Prostate gland (tissue), 2 donors: ENCODE measurements at places on chromosomes 2 and 18.

DNA sequence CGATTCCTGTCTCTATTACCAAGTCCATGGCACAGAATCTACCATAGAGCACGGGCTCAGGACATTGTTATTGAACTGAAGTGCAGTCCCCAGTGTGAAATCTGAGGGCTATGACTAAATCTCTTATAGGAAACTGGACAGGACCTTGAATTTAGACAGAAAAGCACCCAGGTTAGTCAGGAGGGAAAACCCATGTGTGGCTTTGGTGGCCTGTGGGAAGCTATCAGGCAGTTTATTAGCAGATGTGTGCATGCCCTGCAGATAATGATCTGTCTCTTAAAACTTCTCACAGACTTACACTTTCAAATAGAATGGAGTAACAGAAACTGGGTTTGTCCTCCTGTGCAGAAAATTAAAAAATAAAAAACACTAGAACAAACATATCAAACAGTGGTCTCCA is 610.0 kb upstream of the RAB6C start:
- no peak for DNase-seq

DNA sequence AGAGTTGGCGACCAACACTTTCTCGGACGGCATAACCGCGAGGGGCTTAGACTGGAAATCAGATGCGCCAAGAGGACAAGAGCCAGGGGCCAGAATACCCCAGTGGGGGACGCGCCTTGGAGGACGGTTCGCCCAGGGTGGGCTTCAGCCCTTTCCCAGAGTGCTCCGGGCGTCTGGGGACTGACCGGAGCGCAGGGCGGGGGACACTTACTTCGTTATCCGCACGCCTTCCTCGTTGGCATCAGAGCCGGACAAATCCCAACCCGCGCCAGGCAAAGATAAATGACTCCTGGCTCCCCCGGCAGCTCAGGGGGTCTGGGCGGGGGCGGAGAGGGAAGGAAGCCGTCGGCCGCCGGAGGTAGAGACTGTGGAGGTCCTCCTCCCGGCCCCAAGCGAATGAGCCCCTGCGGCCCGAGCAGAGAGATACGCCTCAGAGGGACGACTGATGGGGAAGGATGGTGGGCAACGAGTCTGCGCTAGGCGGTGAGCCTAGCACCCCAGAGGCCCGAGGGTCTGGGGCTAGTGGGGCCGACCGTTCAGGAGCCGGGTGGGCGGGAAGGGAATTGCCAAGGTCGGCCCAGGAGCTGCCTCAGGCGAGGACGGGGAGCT is 4.7 kb upstream of the SATB2 start:
- no peak for DNase-seq

DNA sequence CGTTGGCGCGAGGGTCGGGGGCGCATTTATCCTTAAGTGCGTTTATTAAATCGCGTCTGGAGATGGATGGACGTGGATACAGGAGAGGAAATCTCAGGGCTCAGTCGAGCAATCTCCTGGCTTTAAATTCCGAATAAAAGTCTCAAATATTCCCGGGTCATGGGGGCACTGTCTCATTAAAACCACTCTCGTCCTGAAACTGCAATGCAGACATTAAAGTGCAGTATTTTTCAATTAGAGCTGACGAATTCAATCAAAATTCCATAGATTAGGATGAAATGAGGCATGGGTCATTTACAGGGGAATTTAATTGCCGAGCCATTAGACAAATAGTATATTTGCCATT is 10.7 kb upstream of the GBX2 start:
- DNase-seq: no peak

DNA sequence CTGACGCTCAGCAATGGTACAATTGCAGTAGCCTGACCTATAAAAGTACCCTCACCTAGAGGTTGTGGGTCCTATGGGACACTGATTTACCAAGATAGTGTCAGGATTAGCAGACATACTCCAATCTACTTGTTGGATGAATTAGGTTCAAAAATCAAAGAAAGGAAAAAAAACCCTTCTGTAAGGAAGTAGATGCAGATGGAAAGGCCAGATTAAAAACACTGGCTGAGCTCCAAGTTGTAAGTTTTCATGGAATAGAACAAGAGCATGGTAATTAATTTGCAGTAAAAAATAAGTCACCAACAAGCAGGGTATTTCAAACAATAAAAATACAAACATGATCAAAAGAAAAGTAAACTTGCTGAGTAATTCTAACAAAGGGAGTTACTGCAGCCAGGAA is 26.4 kb downstream of the IDH1 start:
- no peak for DNase-seq

GRCh38 chr2:142100139-142100873 is 30.5 kb downstream of the LRP1B start:
- no peak for DNase-seq

- no peak for DNase-seq
Measured at GRCh38 chr2:19818543-19818942, 83.2 kb downstream of the TTC32 start.

GRCh38 chr2:190540048-190540447 is 5.5 kb upstream of the NEMP2 start:
- no peak for DNase-seq

DNA sequence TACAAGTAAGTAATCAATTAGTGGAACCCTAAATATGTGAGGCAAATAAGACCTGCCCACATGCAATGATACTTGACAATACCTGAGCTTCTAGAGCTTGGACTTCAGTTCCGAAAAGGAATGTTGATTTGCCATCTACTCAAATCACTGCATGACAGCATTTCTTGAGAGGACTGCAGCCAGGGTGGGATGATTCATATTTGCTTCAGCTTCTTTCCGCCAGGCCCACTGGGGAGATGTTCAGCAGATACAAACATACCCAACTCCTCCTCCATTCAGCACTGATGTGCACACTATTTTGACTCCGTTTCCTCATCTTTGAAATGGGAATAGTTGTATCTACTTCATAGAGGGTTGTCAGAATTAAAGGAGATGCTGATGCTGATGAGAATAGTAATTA is 28.8 kb upstream of the TMEM177 start:
- DNase-seq: no peak

DNA sequence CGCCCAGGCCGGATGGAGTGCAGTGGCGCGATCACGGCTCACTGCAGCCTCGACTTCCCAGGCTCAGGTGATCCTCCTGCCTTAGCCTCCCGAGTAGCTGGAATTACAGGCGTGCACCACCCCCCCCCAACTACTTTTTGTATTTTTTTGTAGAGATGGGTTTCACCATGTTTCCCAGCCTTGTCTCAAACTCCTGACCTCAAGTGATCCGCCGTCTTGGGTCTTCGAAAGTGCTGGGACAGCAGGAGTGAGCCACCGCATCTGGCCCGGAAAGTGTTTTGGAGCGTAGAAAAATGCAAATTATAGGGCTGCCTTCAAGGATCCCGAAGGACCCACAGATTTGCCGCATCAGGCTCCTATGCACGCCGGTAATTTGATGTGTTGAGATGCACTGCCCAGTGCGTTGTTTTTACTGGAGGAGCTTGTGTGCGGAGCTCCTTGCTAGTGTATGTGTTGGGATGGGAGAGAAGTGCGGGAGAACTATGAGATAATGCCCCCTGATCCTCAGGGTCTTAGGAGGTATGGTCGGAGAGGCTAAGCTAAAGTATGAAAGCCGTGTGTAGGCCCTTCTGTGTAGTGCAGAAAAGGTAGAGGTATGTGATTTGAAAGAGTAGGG is 1.2 kb upstream of the CLASP1 start:
- no peak for DNase-seq

DNA sequence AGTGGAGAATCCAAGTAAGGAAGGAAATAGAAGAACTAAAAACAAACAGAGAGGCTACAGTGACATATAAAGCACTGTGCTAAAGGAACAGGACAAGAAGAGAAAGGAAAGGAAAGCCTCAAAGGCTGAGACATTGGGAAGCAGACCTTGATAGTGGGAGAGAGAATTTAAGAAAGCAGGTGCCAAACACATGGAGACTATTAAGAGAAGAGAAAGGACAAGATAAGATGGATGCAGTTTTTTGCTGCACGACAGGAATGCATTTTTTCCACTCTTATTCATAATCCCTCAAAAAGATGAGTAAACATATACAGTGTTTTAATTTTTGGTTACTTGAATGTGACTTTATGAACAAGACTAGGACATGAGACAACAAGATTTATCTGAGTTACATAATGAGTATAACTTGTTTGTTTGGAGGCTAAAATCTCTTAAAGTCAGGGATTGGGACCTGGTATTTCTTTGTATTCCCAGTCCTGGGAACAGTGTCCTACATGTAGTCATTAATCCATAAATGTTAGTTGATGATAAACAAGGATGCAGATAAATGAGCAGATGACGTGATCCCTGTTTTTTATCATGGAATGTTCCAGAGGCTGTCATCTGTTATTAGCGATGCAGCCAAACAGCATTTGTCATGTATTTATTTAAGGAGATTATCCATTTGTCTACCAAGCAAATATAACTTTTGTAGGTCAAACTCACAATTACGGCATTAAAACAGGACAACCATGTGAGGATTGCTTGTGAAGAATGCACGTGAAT is 141.7 kb downstream of the DNER start:
- DNase-seq: no peak

DNA sequence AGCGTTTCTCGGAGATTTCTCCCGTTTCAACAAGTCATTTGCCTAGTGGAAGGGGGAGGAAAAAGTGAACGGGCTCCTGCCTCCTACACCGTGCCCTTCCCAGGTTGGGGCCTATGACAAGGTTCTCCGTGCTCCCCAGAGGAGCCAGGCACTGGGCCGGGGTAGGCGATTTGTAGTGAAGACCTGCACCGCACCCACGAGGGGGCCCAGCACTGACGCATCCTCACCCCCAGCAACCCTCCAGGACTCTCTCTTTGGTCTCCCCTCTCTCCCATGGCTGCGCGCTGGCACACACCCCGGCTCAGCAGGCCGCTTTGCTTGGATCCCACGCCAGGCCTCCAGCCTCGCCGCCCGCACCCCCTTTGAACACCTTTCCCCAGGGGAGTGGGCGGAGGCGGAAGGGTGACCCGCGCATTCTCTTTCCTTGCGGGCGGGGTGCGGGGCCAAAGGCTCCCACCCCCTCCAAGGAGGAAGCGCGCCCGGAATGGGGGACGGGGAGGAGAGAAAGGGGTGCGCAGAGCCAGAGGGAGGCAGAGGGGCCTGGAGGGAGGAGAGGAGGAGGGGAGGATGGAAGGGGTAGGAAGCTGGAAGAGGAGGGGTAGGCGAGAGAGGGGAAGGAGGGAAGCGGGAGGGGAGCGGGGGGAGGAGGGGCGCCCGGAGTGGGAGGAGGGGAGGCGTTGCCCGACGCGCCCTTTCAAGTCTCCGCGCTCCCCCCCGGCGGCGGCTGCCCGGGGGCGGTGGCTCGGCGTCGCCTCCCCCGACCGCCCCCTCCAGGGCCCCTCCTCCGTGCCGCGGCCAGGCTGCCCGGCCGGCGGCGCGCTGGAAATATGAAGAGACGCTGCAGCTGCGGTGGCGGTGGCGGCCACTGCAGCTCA is at the start of gene APCDD1:
APCDD1 (plus strand) TSS at position 830 of the 875 bp plus-strand sequence. CDS start 347 bp downstream, outside the sequence.
- peak; percentile 70 for DNase-seq

- peak; percentile 78 for DNase-seq
Measured at GRCh38 chr2:99559075-99559662, 69.4 kb upstream of the REV1 start.

DNA sequence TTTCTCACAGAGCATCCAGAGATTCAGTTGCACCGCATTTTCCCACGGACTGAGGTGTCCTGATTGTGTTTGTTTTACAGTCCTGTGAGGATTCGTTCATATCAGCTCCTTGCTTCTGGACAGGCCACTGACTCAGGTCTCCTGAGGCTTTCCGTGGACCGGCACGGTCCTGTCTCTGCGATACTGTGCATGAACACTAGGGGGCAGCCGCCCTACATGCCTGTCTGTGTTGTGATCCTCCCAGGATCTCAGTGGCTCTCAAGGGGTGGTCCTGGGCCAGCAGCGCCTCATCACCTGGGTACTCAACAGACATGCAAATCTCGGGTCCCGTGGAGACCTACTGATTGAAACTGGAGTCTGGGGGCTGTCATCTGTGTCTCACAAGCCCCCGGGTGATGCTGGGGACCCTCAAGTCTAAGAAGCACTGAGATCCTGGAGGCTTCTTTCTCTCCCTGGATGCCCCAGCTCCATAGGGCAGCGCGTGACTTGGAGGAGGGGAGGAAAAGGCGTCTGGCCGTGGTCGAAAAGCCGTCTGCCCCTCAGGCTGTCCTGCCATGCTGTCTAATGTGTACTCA is 28.9 kb downstream of the IL1R2 start:
- DNase-seq: peak; percentile 85

GRCh38 chr2:119476301-119477112 is 44.9 kb downstream of the TMEM37 start:
- DNase-seq: peak; percentile 17

DNA sequence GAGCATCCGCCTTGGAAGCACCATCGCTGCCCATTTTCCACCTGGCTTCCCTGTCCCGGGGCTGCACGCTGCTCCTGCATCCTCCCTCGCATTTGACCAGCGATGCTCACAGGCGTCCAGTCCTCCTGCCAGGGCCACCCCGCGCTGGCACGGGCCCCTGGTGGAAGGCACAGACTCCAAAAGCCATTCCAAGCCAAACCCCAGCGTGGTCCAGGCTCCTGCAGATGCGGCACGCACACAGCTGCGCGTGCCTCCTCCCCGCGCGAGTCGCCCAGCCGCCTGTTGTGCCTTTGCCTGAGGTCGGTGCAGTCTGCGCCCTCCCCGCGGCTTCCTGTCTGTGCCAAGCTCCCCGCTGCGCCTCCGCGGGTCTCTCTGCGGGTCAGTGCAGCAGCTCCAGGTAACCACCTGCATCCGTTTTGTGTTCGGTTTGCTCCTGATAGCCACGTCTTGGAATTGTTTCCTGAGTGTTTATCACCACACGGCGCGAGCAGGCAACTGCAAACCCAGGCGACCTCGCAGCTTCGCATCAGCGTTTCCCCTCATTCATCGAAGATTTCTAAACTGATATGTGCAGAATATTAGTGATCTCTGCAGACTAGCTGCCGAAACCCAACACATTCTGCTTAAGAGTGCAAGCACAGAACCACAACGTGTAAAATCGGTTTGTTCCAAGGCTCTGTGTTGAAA is 65.2 kb upstream of the SALL3 start:
- DNase-seq: no peak

DNA sequence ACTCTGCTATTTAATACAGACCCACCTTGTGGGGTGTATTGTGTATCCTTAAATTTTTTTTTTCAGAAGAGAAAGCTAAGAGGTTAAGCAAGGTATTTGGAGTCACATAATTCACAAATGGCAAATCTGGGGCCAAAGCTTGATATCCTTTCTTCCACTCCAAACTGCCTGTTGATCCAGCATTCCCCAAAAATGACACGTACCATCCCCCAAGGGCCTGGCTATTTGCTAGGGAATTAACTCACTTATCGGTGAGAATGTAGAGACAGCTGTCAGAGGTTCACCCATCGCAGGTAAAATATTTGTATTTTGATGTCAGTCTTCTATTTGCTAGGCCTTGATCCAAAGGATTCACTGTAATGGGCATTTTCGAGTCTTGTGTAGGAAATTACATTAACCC is 103.6 kb upstream of the FZD7 start:
- no peak for DNase-seq

DNA sequence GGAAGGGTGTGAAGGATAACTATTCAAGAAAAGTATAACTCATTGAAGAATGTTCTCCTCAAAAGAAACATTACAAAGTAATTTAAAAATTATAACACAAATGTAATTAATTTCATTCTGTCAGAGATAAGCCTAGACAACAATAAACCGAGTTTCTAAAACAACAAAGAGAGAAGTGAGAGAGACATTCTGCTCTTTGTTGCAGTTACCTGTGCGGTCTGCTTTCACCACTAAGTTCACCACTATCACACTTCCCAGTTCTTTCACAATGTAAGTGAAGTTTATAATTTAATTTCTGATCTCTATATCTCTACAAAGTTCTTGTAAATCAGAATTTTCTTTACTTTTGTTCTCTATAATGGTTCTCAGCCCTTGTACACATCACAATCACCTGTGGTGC is 76.3 kb upstream of the FRZB start:
- DNase-seq: no peak

GRCh38 chr2:36329251-36329650 is 26.3 kb upstream of the CRIM1 start:
- DNase-seq: no peak

GRCh38 chr2:42853549-42854206 is 61.3 kb upstream of the HAAO start:
- DNase-seq: no peak
